CD4-positive, alpha-beta T cell treated with Interleukin-12 subunit alpha and Interleukin-12 subunit beta, for 1 hour (primary cell): ENCODE measurements at places on chromosomes 4 and X.

- no peak for DNase-seq
Measured at GRCh38 chr4:52641854-52642563, 17.1 kb downstream of the USP46 start.

DNA sequence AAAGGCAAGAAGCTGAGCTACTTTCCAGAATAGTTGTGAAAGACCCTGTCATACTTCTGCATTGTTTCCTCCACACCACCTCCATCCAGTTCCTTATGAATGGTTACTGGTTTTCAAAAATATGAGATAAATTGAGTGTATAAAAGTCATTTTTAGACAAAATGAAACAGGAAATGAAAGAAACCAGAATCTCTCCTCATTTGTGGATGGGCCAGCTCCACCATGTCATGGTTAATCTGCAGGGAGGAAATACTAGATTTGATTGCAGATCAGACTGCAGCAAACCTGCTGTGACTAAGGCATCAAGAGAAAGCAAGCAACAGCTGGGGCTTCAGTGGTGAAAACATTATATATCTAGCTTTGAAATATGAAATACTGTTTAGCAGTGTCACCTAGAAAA, 23.8 kb downstream of the F9 start:
- DNase-seq: no peak

DNA sequence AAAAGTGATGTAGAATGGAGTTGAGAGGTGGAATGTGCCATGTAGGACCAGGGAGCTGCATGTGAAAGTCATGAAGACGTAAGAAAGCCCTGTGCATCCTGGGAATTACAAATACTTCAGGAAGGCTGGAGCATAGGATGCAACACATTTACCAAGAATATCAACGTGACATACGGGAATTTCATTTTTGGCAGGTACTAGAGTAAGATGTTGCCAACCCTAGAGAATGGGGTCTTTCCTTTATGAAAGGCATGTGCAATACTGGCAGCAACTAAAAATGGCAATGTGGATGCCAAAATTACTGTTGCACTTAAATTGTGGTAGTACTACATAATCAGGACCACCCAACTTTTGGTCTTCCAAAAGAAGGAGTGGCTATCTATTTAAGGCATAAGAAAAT, 188.0 kb downstream of the COL25A1 start:
- no peak for DNase-seq

DNA sequence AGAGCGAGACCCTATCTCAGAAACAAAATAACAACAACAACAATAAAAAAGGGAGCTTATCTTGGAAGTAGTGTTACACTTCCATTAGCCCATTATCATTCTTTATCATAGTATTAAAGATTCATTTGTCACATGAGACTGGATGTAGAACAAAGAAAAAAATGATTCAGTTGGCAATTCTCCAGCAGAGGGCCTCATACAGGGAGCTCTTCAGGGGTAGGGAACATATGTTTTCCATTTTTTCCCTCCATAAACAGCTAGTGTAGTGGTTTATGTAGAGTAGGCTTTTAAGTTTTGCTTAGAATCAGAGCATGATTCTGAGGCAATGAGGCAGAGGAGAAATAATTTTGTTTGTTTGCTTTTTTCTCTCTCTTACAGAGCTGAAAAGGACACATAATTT, 5.8 kb downstream of the CPE start:
- DNase-seq: no peak

- no peak for DNase-seq
Measured at GRCh38 chr4:133150486-133151340, 1.6 kb downstream of the PCDH10 start.

DNA sequence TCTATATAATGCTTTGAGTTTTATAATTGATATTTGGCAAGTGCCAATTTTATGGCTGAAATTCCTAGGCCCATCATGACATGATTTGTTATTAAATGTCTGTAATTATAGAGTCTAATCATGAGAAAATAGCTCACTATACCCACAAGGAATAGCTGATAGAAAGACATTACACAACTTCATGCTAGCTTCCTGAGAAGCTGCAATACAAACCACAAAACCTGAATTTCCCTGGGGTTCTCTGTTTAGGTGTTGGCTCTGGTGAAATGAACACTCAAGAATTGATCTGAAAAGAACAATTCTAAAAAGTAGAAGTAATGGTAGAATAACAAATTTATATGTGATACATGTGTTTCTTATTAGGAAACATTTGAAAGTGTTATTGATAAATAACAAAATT, 169.6 kb downstream of the GASK1B start:
- DNase-seq: no peak

DNA sequence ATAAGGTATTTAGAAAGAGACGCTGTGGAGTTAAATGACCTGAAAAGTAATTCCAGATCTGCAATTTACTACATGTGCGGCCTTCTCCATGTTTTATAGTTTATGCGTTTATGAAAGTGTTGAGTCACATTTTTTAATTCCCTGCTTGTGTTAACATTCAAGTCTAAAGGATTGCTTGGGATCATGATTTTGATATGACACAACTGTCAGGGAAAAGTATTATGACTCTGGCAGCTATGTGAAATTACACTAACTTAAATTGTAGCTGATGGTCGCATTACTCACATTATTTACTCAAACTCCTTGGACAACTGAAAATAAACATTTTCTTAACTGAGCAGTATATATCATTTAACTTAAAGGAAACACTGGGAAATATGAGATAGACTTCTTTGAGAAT, 14.3 kb upstream of the GABRB1 start:
- DNase-seq: no peak

DNA sequence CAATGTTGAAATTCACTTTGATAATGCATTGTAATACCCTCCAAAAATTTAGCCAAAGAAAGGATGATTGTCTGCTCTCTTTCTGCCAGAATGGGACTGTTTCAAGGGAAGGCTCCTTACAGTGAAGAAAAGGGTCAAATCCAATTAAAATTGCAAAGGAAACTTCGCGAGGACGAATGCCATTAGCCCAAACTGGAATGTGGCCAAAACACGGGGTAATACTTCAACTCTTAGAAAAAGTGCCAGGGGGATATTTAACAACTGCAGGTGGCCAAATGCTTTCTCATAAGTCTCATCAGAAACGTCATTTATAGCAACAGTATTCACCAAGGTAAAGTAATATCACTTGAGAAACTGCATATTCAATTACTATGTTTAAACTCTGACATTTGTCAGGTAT, 29.0 kb downstream of the NKX3-2 start:
- DNase-seq: no peak
